ENCODE measurements at places on chromosomes 1 and 21. TPM values are rescaled to one million over a fixed set of nuclear protein-coding genes. Genes with fewer than 3 reads are reported as not detected.

DNA sequence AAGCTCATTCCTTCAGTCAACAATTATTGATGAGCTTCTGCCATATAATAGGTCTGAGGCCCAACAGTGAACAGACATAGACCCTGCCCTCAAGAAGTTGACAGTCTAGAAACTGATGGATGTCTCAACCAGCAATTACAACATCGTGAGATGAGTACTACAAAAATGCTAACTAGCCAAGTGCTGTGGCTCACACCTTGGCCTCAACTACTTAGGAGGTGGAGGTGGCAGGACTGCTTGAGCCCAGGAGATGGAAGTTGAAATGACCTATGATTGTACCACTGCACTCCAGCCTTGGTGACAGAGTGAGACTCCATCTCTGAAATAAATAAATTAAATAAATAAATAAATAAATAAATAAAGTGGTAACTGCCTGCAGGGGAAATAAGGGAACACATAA is 11.7 kb upstream of the PTP4A2 start:
- peaks cover 15% of the 10 kb centered on the region for H3K4me1 ChIP-seq
- no peak overlapping the region for H3K4me3 ChIP-seq
- H3K27me3 ChIP-seq: no peaks in the 10 kb centered on the region
- DNase-seq: no peak
- H3K27ac ChIP-seq: no peak overlapping the region
- no peaks in the 10 kb centered on the region for H3K36me3 ChIP-seq

GRCh38 chr1:159908031-159908940 is 8.3 kb upstream of the CFAP45 start:
- no peaks in the 10 kb centered on the region for H3K27me3 ChIP-seq
- H3K4me3 ChIP-seq: no peak overlapping the region
- no peaks in the 10 kb centered on the region for H3K36me3 ChIP-seq
- H3K4me1 ChIP-seq: peaks cover 41% of the 10 kb centered on the region
- H3K27ac ChIP-seq: no peak overlapping the region

- no peak overlapping the region for H3K4me3 ChIP-seq
- H3K36me3 ChIP-seq: no peaks in the 10 kb centered on the region
- no peak overlapping the region for H3K27ac ChIP-seq
- peaks cover 3% of the 10 kb centered on the region for H3K27me3 ChIP-seq
- DNase-seq: no peak
These were observed 10.3 kb upstream of the EVI5 start for GRCh38 chr1:92795166-92795565.

DNA sequence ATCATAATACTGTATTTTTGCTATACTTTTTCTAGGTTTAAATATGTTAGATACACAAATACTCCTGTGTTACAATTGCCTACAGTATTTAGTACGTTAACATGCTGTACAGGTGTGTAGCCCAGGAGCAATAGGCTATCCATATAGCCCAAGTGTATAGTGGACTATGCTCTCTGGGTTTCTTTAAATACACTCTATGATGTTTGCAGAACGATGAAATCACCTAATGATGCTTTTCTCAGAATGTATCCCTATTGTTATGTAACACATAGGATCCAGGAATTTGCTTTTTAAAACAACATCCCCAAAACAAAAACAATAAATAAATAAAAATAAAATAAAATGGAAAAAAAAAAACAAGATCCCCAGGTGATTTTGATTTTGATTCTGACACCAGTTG is 18.1 kb upstream of the RBM15 start:
- DNase-seq: no peak
- no peak overlapping the region for H3K4me3 ChIP-seq
- no peaks in the 10 kb centered on the region for H3K36me3 ChIP-seq
- H3K27ac ChIP-seq: no peak overlapping the region
- no peaks in the 10 kb centered on the region for H3K27me3 ChIP-seq
- H3K4me1 ChIP-seq: no peaks in the 10 kb centered on the region

DNA sequence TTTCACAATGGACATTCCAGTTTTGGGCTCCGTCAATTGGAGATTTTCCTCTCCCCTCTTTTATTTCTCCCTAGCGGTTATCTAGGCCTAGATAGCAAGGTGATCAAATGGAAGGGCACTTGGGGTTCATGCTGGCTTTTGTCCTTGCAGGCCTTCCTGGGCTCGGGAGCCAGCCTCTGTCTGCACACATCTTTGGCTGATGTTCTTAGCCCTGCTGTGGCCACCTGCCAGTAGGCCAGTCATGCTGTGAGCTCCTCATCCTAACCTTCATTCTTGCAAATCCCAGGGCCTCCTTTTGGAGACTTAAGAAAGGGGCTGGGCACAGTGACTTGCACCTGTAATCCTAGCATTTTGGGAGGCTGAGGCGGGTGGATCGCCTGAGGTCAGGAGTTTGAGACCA is 13.5 kb downstream of the TIE1 start:
- DNase-seq: no peak
- H3K27ac ChIP-seq: no peak overlapping the region
- no peaks in the 10 kb centered on the region for H3K27me3 ChIP-seq
- no peaks in the 10 kb centered on the region for H3K36me3 ChIP-seq

KLHL21 gene
- 22.9 TPM for total RNA-seq

PAFAH2 gene
- 11.6 TPM for total RNA-seq

PDC gene
- not detected for total RNA-seq
